ENCODE measurements at places on chromosomes 4 and X. TPM values are rescaled to one million over a fixed set of nuclear protein-coding genes. Genes with fewer than 3 reads are reported as not detected.

The PNMA6F gene
- 0.15 TPM for polyA plus RNA-seq

- DNase-seq, result no peak
Observed at GRCh38 chr4:4227510-4228355, 1.0 kb upstream of the OTOP1 start.

The CT47B1 gene
- polyA plus RNA-seq, result not detected

DNA sequence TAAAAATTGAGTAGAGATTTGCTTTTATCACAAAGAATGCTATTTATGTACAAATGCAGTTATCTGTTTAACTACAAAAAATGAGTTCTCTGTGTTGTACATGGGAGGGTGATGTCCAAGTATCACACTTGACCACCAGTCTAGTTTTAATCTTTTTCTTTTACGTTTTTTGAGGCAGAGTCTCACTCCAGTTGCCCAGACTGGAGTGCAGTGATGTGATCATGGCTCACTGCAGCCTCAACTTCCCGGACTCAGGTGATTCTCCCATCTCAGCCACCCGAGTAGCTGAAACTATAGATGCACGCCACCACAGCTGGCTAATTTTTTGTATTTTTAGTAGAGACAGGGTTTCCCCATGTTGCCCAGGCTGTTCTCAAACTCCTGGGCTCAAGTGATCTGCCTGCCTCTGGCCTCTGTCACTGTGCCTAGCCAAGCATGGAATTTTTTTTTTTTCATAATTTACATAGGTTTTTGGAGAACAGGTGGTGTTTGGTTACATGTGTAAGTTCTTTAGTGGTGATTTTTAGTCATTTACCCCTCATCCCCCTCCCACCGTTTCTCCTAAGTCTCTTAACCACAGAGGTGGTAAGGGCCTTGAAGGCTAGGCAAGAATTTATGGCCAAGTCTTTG lies 47.9 kb upstream of the RPA4 start:
- DNase-seq, result no peak

- no peak for DNase-seq
Observed at GRCh38 chr4:108556588-108557200, 63.7 kb upstream of the RPL34 start.

The MUC7 gene
- polyA plus RNA-seq, result 0.34 TPM

The ARHGAP10 gene
- 19.7 TPM for polyA plus RNA-seq

GRCh38 chr4:172818901-172819300 lies 349.7 kb upstream of the GALNT7 start:
- no peak for DNase-seq

The RAB40A gene
- polyA plus RNA-seq, result 4.7 TPM

The CT45A3 gene
- not detected for polyA plus RNA-seq

The PDLIM3 gene
- 6.1 TPM for polyA plus RNA-seq

DNA sequence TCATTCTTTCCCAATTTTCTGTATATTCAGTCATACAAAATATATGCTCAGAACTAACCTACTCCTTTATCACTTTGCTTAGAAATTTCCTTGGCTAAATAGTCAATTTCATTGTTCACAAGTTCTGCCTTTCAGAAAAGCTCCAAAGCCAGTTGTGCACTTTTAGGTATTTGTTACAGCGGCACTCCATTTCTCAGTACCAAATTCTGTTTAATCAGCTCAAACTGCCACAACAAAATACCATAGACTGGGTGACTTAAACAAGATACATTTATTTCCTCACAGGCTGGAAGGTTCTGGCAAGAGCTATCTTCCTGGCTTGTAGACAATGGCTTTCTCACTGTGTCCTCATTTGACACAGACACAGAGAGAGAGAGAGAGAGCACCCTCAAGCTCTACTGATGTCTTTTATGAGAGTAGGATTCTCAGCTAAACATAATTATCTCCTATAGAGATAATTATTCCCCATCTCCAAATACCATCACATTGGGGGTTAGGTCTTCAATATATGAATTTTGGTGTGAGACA lies 188.8 kb upstream of the FSTL5 start:
- no peak for DNase-seq

The MMRN1 gene
- polyA plus RNA-seq, result 3.4 TPM

The ZNF630 gene
- polyA plus RNA-seq, result 3.6 TPM

- no peak for DNase-seq
Observed at GRCh38 chr4:168453146-168453545, 27.1 kb downstream of the DDX60L start.

DNA sequence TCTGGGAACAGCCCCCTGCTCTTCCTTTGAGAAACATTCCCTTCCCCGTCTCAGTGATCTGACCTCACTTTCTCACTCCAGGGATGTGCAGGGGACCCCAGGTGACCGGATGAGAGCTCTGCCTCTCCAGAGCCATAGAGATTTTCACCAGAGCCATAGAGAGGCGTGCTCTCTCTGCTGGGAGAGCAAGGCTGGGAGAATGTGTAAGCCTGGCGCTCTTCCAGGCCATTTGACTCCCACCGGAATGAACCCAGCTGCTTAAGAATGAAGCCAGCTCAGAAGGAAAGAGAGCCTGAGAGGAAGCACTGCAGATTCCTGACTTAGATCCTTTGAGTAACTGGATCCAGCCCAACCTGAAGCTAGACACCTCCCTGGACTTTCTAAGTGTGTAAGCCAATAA lies 106.4 kb downstream of the DHX15 start:
- no peak for DNase-seq

- no peak for DNase-seq
Observed at GRCh38 chrX:121975671-121976070, 928.3 kb downstream of the GLUD2 start.

DNA sequence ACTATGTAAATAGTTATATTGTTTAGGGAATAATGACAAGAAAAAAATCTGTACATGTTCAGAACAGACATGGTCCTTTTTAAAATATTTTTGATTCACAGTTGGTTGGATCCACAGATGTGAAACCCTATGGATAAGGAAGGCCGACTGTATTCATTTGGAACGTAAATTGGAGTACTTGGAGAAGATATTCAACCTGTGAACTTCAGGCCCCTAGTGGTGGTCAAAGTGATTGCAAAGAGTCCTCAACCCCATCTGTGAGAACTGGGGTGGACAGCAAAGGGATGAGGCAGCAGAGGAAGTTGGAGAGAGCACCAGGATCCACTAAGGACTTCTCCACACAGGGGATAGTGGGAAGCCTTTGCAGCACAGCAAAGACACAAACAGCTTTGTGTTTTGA lies 6.2 kb upstream of the CXCL13 start:
- no peak for DNase-seq

The CPXCR1 gene
- not detected for polyA plus RNA-seq

GRCh38 chrX:110414679-110415439 lies 56.2 kb downstream of the RTL9 start:
- no peak for DNase-seq

DNA sequence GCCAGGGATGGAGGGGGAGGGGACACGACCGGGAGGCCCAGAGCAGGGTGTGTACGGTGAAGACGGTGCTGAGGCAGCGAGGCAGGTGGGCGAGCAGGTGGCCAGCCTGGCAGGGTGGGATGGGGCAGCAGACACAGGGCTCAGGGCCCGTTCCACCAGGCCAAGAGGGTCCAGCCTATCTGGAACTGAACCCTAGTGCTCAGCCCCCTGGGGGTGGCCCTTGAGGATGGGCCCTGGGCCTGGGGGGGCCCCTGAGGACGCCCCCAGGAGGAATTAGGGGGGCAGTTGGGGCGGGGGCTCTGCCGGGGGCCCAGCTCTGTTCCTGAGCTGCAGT lies 3.0 kb upstream of the HGFAC start:
- no peak for DNase-seq

- DNase-seq, result no peak
Observed at GRCh38 chrX:1493877-1494510, 41.3 kb upstream of the ASMTL start.

GRCh38 chr4:83605210-83605609 lies 69.3 kb downstream of the GPAT3 start:
- no peak for DNase-seq

The OPN1MW2 gene
- polyA plus RNA-seq, result not detected

- no peak for DNase-seq
Observed at GRCh38 chr4:148207068-148207467, 235.1 kb downstream of the NR3C2 start.

GRCh38 chr4:150863456-150863855 lies 151.6 kb downstream of the LRBA start:
- DNase-seq, result no peak

The CT45A2 gene
- polyA plus RNA-seq, result not detected
